Fibroblast of villous mesenchyme (primary cell): ENCODE measurements at places on chromosomes 5 and 9. TPM values are rescaled to one million over a fixed set of nuclear protein-coding genes. Genes with fewer than 3 reads are reported as not detected.

C5orf63 gene
- total RNA-seq = 1.3 and 1.6 TPM in 2 replicates

LHX6 gene
- not detected in 2 replicates for total RNA-seq

PLPP6 gene
- total RNA-seq = 6.4 and 8.2 TPM in 2 replicates

MRPL36 gene
- total RNA-seq = 49.7 and 55.1 TPM in 2 replicates

PLPPR1 gene
- not detected in 2 replicates for total RNA-seq

ADAMTS6 gene
- total RNA-seq = 95.9 and 121 TPM in 2 replicates

OBP2B gene
- total RNA-seq = not detected in 2 replicates

- DNase-seq = peak; percentile 96
Observed at GRCh38 chr9:109817846-109818472, 38.0 kb downstream of the PALM2AKAP2 start.

- DNase-seq = no peak
Observed at GRCh38 chr9:119441832-119442231, 72.6 kb upstream of the BRINP1 start.

- DNase-seq = no peak
Observed at GRCh38 chr5:156125118-156125517, 201.8 kb upstream of the SGCD start.

DNA sequence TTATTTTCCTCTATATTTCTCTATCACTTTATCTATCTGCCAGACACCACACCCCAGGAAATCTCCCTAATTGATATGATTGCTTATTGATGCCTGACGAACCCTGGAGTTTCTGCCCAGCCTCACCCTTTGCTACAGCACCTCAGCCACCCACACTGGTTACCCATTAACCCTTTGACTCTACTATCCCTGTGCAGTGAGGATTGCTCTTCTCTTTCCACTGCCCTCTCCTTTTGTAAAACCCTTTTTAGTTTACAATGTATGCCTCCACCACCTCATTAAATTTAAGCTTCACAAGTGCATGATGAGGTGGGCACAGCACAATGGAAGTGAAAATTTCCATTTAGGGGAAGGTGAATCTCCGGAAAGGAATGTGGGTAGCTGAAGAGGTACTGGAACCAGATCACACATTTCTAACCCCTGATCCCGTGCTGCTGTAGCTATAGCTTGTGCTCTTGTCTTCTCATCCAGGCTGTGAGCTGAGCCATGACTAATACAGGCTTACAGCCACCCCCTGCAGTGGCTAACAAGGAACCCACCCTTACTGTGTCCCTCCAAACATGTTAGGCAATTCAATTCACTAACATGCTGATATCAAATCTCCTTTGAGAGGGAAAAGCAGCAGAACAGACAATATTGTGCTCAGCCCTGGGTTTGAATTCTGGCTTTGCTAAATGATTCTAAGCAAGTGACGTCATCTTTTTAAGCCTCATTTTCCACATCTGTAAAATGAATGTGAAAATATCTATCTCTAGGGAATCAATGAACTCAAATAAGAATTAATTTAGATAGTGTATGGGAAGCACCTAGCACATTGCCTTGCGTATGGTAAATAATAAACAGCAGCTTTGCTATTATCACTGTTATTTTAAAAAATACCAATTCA, 186.9 kb upstream of the TRIM32 start:
- DNase-seq = no peak

GRCh38 chr5:53879708-53880323, 319.4 kb downstream of the NDUFS4 start:
- no peak for DNase-seq

DNA sequence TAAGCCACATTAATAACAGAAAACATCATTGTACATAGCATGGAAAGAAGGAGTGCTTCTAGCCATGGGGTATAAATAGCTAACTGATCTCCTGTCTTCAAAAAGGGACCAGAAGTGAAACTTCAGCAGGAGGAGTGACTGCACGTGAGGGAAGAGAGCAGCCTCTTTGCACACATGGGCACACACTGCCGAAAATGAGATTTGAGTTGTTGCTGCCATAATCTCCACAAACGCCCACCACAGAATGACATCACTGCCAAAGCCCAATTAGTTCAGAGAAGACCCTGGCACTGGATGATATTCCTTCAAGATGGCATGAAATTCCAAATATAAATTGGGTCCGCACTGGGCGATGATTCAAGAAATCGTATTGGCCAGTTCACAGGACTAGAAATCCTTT, 238.9 kb upstream of the NR4A3 start:
- DNase-seq = no peak

- DNase-seq = no peak
Observed at GRCh38 chr5:113043491-113043931, 66.9 kb downstream of the DCP2 start.

- no peak for DNase-seq
Observed at GRCh38 chr9:99474186-99474585, 252.1 kb downstream of the SEC61B start.

GRCh38 chr5:131064669-131065371, 100.2 kb downstream of the HINT1 start:
- no peak for DNase-seq

DNA sequence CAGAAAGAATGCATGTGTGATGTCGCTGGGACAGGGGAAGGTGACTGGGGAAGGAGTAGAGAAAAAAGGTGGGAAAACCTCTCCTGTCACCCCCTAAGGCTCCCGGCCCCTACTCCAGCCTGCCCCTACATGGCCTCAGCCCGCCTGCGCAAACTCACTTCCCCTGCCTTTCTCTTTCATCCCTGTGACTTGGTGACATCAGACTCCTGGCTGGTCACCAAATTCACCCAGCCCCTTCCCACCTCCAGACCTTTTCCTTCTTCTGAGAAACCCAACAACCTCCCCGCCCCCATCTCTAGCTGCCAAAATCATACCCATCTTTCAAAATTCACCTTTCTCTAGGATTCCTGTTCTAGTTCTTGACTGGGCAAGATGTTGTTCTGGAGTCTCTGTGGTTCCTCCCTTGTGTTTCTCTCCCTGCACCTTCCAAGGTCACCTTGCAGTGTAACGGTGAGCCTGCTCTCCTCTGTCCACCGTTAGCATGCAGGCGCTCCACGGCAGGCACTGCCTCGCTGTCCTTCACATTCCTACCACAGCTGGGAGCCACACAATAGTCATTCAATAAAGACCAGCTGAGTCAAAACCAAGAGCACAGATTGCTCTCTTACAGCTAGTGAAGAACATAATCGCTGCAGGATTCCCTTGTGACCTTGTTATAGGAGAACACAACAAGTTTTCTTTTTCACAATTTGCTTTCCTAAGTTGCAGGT, 134.5 kb downstream of the FANCC start:
- DNase-seq = peak; percentile 21
